ENCODE measurements at places on chromosomes 4 and X.
A peak's percentile ranks its signal among the peaks of the same experiment; 100 is the strongest.

GRCh38 chrX:15241301-15241700 is 28.6 kb downstream of the ASB9 start:
- DNase-seq = no peak

- DNase-seq = no peak
Measured at GRCh38 chrX:21955403-21956189, 15.1 kb downstream of the SMS start.

DNA sequence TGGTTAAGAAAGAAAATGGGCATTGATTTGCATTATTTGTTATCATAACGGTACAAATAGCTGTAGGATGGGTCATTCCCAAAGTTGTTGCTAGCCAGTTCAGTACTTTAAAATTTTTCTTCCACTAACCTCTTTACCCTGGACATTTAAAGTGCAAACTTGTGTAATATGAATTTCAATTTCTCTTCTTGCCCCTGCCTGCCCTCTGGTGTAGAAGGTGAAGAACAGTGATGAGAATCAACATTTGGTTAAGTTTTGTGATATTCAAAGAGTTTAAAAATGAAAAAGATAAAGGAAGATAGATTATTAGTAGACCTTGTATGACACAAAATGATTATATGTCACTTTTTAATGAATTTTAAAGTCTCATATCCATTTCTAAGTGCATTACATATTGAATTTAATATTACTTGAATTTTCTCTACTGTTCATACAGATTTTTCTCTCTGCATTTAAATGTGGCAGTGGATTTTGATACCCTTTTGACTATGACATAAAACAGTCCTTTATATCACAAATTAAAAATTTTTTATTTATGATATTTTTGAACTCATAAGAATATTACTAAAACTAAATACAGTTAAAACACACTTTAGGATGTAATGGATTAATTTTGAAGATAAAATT is 337.7 kb downstream of the BMPR1B start:
- DNase-seq = peak; percentile 76

DNA sequence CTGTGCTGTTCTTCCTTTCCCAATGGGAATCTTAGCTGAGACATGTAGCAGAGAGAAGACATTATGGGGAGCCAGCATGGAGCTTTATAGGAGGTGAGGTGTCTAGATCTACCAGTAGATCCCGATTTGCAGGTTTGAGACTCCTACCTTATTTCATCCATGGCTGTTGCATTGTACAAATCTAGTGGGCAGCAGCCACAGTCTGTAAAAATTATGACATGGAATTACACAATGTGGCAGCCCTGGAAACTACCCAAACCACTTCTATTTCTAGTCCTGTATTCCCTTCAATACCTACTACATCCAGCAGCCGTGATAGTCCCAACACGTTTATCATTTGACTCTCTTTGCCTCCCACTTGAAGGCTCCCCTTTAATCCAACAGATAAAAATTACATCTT is 8.1 kb downstream of the ATP7A start:
- peak; percentile 40 for DNase-seq

- DNase-seq = no peak
Measured at GRCh38 chr4:186634591-186635128, 79.3 kb upstream of the MTNR1A start.

DNA sequence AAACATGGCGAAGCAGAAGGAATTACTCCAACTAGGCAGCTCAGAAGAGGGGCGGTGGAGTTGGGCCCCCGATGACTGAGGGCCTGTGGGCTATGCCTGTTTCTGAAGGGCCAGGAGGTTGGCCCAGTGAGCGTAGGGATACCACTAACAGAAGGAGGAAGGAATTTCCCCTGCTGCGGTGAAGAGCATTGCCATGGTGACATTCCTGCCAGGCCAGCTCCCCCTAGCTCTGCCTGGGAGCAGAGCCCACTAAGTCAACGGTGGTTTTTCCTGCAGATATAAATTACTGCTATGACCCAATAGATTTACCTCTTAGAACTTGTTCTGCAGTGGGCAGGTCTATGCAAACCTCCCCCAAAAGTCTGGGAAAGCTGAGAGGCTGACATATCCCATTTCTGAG is 28.9 kb upstream of the HMX1 start:
- no peak for DNase-seq

DNA sequence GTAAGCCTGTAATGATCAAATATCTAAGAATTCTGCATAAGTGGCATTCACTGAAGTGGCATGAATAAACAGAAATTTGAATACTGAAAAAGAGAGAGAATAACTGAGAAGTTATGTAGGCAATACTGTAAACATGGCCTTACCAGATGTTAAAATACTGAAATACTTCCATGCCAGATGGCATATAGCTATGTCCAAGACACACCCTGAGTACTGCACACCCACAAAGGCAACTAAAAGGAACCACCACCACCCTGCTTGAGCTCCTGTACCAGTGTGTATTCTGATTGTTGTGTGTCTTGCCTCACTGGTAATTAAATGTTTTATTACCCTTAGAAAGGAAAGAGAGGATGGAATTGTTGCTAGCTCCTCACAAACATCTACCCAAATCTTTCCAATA is 192.1 kb downstream of the ADAMTS3 start:
- DNase-seq = no peak

- DNase-seq = no peak
Measured at GRCh38 chr4:87983996-87984395, 8.5 kb downstream of the SPP1 start.
